ENCODE measurements at places on chromosomes 6 and 20.

DNA sequence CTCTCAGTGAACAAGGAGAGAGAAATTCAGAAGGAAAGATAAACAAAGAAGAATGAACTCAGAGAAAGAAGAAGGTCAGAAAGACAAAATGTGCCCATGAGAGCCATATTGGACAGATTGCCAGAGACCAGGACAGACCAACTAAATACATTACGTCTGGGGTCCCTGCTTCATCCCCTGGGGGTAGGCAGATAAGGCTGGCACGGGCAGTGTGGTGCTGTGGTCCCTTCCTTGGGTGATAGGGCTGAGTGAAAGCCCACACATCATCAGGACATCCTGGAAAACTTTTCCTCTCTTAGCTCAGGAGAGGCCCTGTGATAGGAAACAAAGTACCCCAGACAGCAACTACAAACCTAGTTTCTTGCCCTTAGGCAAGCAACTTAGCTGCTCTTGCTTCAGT lies 13.2 kb upstream of the ARMC12 start:
- no peak for DNase-seq

- DNase-seq: no peak
These were observed 38.1 kb upstream of the FLRT3 start for GRCh38 chr20:14375416-14375985.

- DNase-seq: no peak
These were observed 1.6 kb downstream of the MDFI start for GRCh38 chr6:41639809-41640371.

- no peak for DNase-seq
These were observed 6.2 kb downstream of the CSTL1 start for GRCh38 chr20:23445596-23446217.

- DNase-seq: no peak
These were observed 5.3 kb downstream of the ANKRD6 start for GRCh38 chr6:89438248-89438647.

- DNase-seq: no peak
These were observed 589.2 kb upstream of the MAN1A1 start for GRCh38 chr6:119938752-119939151.

DNA sequence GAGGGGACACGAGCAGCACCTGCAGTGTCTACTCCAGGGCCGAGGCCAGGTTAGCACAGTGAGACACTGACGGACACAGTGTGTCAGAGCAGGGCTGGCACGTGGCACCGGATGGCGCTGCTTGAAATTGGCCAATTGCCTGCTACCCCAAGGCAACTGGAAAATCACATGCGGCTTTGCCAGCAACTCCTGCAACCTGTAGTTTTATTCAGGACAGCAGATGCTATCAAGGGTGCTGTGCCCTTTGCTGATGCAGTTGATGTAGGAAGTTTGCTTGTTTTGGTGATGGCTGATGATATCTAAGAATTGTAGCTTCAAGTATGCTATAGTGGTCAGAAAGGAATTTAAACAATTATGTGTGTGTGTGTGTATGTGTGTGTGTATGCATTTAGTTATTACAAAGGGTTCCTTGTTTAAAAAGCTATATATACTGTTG lies 25.9 kb downstream of the RIN2 start:
- DNase-seq: no peak

DNA sequence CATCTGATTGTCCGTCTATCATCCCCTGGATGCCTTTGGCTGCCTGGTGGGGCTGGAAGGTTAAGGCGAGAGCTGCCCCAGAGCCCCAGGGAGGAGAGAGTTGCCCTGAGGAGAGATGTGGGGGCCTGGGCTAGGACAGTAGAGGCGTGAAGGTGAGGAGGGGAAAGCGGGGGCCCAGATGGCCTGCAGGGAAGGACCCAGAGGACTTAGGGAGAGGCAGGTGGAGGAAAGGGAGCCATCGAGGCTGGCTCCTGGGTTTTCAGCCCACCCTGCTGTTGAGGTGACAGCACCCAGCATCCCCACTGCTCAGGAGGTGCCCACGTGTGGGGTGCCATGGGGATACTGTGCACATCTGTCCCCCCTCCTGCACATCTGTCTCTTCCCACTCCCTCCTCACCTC lies 273.7 kb downstream of the TAF4 start:
- no peak for DNase-seq

DNA sequence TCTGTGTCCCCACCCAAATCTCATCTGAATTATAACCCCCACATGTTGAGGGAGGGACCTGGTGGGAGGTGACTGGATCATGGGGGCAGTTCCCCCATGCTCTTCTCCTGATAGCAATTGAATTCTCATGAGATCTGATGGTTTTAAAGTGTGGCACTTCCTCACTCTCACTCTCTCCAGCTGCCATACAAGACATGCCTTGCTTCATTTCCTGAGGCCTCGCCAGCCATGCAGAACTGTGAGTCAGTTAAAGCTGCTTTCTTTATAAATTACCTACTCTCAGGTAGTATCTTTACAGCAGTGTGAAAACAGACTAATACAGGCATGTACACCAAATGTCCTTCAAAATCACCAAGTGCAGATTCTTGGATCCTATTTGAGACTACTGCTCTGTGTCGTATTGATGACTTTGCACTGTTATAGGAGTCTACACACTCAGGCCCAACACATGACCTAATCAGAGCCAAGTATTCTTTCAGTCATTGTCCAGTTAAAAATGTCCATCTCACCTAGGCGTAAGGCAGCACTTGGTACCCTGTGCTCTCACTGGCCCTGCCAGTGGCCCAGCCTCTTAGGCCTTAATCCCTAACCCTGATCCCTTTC lies 52.8 kb upstream of the UST start:
- no peak for DNase-seq

DNA sequence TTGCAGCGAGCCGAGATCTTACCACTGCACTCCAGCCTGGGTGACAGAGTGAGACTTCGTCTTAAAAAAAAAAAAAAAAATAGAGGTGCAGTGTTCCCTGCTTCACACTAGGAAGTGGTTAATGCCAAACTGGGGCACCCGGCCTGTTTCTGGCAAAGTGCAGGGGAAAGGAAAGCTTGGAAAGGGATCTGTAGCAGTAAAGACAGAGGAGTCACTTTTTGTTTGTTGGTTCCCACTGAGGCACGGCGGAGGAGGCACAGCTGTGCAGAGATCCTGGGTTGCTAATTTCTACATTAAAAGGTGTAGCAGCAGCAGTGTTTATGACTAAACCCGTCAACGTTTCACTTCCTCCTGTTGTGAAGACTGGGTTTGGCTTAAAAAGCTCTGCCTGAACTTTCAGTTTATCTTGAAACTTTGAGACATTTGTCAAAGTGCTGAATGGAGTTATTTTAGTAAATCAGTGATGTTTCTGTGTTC lies 125.6 kb downstream of the CARMIL1 start:
- peak; percentile 24 for DNase-seq

DNA sequence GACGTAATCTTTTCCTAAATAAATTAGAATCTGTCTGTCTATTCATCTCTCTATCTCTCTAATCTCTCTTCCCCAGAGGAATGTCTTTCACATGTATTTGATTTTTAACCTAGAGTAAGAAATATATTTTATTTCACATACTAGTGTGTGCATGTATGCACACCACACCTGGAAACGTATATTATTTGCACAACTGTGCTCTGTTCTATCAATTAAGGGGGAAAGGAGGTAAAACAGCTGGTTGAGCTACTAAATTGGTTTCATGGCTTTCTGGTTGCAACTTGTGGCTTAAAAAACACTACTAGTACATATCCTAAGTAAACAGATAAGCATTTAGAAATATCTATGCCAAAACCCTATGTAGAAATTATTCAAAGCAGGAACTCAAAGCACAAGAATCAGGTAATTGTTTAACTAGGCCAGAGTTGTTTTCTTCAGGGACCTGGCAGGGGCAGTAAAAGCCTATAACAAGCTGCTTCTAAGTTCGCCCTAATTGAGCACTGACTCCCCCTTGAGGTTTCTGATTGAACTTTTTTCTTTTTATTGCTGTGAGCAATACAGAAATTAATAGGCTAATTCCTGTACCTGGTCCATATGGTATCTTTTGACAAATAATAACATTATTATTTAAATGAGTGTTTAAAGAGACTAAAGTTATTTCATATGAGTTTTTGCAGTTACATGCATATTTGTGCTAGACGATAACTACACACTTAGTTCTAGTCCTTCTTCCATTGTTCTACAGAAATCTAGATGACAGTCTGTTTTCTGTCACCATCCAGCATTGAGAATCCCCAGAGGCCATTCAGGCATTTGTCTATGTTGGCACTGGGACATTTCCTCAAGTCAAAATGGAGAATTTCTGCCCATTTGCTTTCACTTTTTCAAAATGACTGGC lies 88.6 kb downstream of the MCHR2 start:
- peak; percentile 44 for DNase-seq

GRCh38 chr6:35272005-35272404 lies 12.5 kb downstream of the ZNF76 start:
- DNase-seq: no peak

GRCh38 chr20:34515484-34516246 lies 557 bp upstream of the DYNLRB1 start:
- peak; percentile 61 for DNase-seq

DNA sequence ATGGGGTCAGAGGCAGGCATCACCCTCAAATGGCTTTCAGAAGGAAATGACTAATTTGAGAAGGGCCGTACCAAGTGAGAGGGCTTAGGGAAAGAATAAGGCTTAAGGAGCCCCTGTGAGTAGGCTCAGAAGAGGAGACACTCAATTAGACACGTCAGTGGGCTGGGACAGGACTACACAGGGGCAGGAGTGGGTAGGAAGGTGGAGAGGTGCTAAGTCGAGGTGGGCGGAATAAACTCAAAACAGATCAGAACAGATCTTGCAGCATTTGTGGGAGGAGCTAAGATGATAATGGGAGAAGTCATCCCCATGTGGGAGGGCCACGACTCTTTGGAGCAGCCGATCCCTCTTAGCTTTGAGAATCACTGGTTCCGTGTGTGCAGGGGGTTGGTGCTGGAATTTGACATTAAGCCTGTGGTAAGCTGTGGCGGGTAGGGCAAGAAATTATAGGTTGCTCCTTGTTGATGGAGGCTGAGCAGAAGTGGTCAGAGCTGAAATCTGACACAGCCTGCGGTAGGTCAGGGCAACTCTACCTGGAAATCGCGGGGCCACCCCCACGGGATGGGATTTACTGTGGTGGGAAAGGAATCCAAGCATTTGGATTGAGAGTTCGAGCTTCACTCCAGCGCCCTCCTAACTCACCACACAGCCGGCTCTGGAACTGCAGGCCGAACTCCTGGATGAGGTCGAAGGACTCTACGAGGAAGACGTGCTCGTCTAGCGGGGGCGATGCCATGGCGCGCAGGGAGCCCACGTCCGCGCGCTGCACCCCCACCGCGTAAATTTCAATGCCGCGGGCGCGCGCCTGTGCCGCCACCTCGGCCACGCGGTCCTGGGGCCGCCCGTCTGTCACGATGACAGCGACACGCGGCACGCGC lies 2.8 kb upstream of the RBPJL start:
- no peak for DNase-seq

DNA sequence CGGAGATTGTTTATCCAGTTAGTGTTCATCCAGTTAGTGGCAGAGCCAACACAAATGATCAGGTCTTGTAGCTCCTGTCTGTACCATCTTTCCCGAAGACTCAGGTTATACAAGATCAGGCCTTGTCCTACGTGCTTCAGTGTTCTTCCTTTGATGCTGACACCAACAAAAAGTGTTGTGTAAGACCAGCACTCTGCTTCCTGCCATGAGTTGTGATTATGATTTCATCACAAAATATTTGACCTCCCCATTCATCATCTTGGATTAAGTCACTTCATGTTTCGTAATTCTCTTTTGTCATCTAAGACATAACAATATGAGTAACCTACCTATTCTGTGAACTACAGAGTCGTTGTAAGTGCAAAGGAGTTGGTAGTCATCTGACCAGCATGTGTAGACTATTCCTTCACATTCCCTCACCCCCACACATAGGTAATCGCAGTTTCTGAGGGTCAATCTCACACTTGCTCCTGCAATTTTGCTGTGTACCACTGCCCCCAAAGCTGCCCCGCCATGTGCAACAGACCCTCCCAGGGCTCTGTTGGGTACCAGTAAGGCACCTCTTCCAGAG lies 135.6 kb upstream of the SLC22A23 start:
- DNase-seq: no peak

DNA sequence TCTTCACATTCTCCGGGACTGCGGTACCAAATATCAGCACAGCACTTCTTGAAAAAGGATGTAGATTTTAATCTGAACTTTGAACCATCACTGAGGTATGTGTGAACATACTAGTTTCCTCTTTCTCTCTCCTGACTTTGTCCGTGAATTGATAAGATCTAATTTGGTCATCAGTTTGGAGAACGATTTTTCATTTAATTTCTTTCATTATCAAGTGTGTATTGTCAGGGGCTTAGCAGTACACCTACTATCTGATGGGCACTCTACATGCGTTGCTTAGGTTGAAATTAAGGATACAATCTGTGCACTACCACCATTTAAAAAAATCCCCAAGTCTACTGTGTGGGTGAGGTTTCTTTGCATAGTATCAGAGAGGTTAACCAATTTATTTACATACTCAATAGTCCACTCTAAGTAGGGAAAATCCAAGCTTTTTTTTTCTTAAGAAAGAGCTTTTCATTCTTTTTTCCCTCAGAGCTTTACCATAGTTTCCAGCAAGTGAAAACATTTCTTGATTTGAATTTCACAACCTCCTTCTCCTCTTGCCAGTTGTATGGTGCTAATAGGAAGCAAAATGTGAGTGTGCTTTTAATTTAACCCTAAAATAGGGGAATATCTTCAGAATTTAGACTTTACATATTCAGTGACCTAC lies 105.4 kb upstream of the ESR1 start:
- DNase-seq: no peak

GRCh38 chr20:32623667-32624157 lies 38.6 kb upstream of the NOL4L start:
- DNase-seq: no peak

DNA sequence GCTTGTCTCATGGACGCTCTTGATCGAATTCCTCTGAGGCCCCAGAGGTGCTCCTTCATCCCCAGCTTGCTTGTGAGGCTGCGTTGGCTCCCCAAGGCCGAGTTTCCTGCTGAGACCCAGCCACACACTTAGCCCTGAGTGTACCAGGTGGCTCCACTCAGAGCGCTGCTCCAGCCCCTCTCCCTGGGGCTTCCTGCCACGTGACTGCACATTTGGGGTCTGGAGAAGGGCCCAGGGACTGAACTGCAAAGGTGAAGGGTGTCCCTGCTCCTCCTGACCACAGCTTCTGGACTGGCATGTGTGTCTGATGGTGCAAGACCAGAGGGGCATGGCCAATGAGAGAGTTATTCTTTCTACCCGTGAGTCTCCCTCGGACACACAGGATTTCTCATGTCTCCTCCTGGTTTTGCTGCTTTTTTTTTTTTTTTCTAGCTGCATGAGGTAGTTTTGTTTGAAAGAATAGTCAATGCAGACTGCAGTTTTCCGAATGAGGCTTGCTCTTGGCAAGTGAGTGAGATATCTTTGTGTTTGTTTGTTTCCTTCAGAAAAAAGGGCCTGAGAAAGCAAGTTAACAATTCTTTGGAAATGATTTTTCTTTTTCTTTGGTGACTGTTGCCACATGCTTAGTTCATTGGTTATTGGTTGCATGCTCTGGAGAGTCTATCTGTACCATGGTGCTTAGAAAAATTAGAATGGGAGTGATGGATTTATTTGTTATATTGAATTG lies 3.1 kb upstream of the ZNF831 start:
- DNase-seq: peak; percentile 36

- DNase-seq: no peak
These were observed 161.3 kb upstream of the AGPAT4 start for GRCh38 chr6:161434921-161435747.
